Esophagus muscularis mucosa (tissue), 4 donors: ENCODE measurements at places on chromosomes 7 and 10. TPM values are rescaled to one million over a fixed set of nuclear protein-coding genes. Genes with fewer than 3 reads are reported as not detected.

The C10orf90 gene
- total RNA-seq: not detected

GRCh38 chr7:80881351-80881900 is 37.4 kb downstream of the SEMA3C start:
- DNase-seq: no peak

DNA sequence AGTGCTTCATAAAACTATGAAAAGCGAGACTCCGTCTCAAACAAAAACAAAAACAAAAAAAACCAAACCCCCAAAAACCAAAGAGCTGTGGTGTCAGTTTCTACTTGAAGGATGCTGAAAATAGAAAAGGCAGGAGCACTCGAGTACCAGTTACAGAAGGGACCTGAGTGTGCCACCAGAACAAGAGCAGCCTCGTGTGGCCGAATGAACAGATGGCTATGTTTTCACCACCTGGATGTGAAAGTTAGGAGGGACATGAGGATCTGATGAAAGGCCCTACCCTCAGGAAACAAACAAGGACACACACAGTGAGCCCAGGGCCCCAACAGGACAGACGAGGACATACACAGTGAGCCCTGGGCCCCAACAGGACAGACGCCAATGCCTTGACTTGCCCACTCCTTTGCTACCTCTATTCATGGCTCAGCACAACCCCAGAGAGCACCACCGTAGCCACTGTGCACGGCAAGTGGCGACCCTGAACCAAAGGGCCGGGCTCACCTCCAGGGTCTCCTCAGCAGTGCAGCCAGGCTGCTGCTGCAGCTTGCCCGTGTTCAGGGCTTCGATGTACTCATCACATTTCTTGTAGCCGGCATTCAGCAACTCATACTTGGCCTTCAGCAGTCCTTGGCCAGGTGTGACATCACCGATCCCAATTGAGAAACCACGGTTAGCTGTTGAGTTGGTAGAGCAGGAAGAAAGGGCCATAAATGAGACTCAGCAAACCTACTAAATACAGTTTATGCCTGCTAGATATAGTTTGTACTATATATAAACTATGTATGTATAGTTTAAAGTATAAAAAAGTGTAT is 24.9 kb downstream of the POLR3A start:
- DNase-seq: no peak

The PROSER2 gene
- total RNA-seq: 5.9 TPM

DNA sequence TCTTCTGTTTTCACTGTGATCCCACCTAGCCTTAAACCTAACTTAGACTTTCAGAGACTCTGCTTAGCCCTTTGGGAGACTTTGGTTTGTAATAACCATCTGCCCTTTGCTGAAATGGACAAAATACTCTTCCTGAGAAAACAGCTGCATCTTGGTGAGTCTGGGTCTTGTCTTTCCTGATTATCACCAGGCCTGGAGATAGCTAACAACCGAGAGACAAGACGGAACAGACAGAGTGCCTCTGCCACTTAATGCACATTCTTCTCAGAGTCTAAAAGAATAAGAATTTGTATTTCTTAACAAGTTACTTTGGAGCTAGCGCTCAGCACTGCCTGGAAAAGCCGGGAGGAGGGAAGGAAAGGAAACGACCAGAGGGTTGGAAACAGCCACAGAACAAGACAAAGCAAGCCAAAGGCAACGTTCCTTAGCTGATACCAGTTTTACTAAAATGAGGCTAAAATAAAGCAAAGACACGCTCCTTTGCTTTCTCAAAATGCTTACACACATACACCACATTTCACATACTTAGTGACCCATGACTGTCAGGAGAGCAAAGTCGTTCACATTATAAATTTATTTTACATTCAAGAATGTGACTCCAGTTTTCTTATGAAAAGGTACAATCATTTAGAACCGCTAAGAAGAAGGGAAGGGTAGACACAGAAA is 70.3 kb upstream of the DGKI start:
- no peak for DNase-seq

GRCh38 chr7:48049850-48050249 is 14.5 kb downstream of the C7orf57 start:
- no peak for DNase-seq

- DNase-seq: no peak
These were observed 142.9 kb downstream of the CUX1 start for GRCh38 chr7:101960323-101960722.

DNA sequence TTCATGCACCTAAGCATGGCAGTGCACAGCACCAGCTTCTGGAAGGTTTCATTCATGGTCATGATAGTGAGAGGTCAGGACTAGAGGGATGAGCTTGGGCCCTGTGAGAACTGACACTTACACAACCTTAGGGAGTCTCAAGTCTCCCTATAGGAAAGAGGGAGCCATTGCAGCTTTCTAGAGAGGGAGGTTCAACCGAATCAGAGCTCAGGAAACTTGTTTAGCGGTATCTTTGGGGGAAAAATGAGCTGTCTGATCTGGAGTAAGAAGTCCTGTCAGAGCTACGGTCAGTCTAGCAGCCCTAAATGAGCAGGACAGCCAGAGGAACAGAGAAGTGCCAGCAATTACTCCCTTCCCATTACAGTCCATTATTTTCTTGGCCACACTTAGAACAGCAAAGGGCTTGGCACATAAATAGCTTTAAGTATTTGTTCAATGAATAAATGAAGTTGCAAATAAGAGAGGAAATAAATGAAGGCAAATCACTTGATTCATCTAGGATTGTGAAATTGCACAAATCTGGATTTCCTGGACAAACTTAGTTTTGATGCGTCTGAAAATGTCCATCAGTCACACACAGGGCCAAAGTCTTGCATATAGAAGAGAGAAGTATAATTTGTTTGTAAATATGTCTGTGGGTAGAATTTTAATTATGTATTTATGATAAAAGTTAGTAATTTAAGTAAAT is 262.0 kb downstream of the GLI3 start:
- DNase-seq: no peak

The SCRN1 gene
- total RNA-seq: 86.5 TPM

The AMZ1 gene
- total RNA-seq: 1.2 TPM

DNA sequence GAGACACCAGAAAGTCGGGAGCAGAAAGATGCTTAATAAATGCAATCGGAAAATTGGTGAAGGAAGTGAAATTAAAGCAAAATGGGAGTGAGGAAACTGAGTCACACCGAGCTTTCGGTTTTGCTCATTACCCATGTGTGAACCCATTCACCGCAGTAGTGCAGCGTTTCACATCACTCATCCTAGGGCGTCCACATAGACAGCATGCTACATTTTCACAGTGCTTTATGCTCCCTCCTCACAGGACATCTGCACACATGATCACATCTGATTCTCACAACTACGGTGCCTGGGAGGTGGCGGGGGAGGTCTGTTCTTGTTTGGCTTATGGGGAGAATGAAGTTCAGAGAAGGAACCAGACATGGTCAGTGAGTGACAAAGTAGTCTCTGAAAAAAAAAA is 36.6 kb upstream of the ATP6V0A4 start:
- DNase-seq: no peak

- DNase-seq: no peak
These were observed 29.8 kb downstream of the PDLIM1 start for GRCh38 chr10:95260909-95261552.

DNA sequence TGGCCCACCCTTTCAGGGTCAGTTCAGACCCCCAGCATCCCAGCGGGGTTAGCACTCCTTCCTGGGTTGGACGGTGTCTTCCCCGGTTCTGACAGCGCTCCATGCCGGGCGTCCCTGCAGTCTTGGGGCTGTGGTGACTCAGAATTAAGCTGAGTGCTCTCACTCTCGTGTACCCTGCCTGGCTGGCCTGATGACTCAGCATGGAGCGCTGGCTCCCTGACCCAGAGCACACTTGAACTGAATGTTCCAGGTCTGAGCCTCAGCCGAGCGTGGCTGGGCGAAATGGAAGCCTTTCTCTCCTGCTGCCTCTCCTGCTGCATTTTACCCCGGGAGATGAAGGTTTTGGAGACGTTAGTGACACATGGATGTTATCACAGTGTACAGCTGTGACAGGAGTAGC is 7.1 kb downstream of the BAG3 start:
- peak; percentile 95 for DNase-seq

- no peak for DNase-seq
These were observed 160.1 kb downstream of the FZD1 start for GRCh38 chr7:91424371-91424770.
